ENCODE measurements at places on chromosomes 13 and 19.

DNA sequence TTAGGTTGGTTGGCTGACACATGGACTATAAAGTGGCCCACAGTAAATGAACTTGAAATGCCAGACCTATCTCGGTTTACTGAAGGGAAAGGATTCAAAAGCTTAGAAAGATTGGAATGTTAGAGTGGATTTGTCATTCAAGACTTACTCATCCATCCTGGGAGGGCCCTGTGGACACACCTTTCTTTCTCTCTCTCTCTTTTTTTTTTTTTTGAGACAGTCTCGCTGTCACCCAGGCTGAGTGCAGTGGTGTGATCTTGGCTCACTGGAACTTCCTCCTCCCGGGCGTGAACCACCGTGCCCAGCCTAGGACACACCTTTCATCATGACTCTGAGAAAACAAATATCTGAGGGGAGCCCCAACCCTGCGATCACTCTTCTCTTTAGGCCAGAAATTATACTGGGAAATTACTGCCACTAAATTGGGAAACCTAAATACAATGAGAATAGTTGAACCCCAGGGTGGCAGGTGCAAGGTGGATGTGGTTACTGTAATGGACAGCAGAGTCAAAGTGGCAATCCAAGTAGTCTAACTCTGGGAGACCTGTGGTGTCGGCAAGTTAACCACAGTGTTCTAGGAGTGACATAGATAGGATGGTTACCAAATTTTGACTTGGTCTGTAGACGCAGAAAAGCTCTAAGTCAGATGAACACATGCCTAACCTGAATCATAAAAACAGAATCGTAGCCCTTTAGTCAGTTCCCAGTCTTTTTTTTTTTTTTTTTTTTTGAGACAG is 47.1 kb upstream of the ZMYM5 start:
- no peak for DNase-seq

- DNase-seq = no peak
Measured at GRCh38 chr19:38556521-38557174, 61.1 kb downstream of the MAP4K1 start.

DNA sequence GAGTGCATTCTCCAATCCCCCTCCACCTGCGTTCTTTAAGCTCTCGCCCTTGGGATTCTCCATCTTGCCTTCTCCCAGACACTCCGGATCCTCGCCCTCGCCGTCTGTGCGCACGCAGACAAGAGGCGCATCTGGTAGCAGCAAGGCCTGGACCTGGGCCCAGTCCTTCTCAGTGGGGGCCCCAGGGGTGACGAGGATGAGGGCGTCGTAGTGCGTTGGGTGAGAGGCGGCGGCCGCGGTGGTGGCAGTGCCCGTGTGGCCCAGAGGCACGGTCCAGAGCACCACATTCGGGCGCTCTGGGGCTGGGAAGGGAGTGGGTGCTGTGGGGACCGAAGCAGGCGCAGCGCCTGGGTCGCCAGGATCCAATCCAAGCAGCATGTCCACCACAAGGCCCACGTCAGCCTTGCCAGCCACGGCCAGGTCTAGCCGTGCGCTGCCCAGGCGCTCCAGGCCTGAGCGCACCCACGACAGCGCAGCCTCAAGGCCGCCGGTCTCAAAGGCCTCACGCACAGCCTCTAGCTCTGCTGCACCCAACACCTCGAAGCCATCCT is 3.1 kb downstream of the IRGQ start:
- no peak for DNase-seq

GRCh38 chr13:111314852-111315251 is 5.6 kb upstream of the TEX29 start:
- no peak for DNase-seq

DNA sequence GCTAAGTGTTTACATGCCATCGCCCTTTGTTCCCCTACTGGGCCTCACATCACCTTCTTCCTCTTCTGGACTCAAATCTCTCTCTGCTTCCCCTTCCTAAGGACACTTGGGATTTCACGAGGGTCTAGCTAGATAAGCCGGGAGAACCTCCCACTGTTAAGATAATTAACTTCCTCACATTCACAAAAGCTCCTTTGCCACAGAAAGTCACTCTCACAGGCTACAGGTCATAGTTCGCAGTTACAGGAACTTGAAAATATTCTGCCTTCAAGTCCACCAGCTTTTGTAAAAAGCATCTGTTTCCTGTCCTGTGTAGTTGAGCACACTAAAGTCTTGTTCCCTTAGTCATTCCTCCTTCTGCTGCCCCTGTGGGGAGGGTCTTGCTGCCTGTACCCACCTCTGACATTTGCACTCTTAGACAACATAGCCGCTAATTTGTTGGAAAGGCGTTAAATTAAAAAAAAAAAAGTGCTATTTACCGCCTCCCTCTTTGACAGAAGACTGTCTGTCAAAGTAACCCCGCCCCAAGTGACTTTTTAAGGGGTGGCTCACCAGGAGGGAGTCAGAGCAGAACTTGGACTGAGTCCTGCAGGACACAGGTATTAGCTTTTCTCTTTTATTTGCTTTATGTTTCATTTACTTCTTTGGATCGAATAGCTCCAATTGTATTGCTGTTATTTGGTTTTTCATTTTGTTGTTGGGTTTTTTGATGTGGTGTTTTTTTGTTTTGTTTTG is 26.8 kb upstream of the CEACAM21 start:
- DNase-seq = peak; percentile 2

- DNase-seq = no peak
Measured at GRCh38 chr13:47134939-47135489, 238.2 kb upstream of the HTR2A start.

DNA sequence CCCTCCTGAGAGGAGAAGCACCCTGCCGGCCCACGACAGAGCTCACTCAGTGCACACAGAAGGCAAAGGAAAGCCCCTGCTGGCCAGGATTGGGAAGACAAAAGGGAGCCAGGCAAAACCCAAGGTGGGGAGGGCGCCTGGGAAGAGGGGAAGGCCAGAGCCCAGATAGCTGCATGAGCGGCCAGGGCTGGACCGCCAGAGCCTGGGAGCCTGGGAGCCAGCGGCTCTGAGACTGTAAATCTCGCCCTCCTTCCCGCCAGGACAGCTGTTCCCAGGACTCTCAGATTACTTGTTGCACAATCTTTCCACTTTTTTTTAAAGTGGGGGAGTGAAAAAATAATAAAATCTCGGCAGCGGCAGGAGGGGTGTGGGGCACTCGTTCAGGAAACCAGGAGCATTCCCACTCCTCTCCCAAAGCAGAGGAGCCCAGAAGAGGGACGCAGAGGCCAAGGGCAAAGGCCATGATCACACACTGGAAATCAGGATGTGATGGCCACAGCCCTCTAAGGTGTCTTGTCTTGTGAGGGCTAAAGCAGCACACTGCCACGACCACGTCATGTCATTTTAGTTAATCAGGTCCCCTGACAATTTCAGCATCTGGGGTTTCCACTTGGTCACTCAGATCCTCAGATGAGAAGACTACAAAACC is 19.6 kb upstream of the EPHX3 start:
- peak; percentile 53 for DNase-seq

GRCh38 chr13:41370736-41371135 is 59.7 kb downstream of the NAA16 start:
- DNase-seq = no peak

Measured in neural crest cell (in vitro differentiated cells).